GM04503 (cell line): ENCODE measurements at places on chromosomes 3 and 15.

GRCh38 chr3:170863816-170864215, 6.2 kb downstream of the RPL22L1 start:
- DNase-seq, result no peak

- DNase-seq, result no peak
Measured at GRCh38 chr15:83422081-83422480, 25.1 kb upstream of the SH3GL3 start.

- no peak for DNase-seq
Measured at GRCh38 chr3:172918165-172918564, 167.6 kb downstream of the ECT2 start.

DNA sequence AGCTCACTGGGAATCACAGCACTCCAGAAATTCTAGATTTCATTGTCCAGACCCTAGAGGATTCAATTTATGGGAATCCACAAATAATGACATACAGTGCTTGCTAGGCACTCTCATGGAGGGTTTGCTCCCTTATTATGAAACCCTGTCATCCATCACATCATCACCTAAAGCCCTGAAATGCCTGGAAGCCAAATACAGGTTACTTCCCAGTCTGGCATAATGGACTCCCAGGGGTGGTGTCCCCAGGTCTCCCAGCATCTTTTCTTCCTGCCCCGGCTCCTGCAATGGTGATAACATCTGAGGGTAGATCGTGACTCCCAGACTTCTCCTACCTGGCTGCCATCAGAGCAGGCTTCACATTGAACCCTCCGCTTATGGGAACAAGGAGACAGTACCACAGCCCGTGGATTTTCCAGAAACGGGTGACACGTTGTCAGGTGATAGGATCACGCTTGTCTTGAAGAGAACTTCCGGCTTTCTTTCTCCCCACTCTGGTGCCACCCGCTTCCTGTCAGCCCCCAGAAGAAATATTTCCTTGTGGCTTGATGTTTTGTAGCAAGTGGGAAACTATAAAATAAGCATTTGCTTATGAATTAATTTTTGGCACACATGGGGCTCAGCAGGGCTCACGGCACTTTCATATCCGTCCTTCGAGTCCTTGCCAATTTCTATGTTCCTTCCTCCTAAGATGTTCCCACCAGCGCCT, 238.7 kb upstream of the BHLHE40 start:
- no peak for DNase-seq

- DNase-seq, result no peak
Measured at GRCh38 chr3:191338177-191338488, 7.8 kb upstream of the UTS2B start.

- no peak for DNase-seq
Measured at GRCh38 chr3:8981700-8982099, 18.4 kb upstream of the RAD18 start.

DNA sequence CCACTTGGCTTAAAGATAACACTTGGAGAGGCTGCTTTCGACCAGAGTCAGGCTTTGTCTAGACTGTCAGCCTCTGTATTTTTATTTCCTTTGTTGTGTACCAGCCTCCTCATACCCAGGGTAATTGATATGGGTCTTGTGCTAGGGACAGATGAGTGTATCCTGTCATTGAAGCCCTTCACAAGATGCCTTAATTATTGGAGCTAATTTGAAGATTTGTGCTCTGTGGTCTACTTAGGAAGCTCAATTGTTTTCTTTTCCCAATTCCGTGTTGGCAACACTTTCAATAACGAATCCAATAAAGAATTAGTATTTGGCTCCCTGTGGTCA, 60.5 kb upstream of the DPH6 start:
- DNase-seq, result no peak
